ENCODE measurements at places on chromosomes 16 and 17. TPM values are rescaled to one million over a fixed set of nuclear protein-coding genes. Genes with fewer than 3 reads are reported as not detected.

GNG13 gene
- not detected for total RNA-seq

CES3 gene
- under 0.01 TPM for total RNA-seq

RNF227 gene
- 0.98 TPM for total RNA-seq

KRT12 gene
- not detected for total RNA-seq

SPAG5 gene
- total RNA-seq, result 2.9 TPM

UBE2G1 gene
- 7.3 TPM for total RNA-seq

ANKRD40CL gene
- not detected for total RNA-seq

PRR11 gene
- total RNA-seq, result 0.23 TPM

ZFHX3 gene
- total RNA-seq, result 8.3 TPM

CHD9NB gene
- total RNA-seq, result 3.5 TPM
